Stimulated activated CD8-positive, alpha-beta memory T cell treated with anti-CD3 and anti-CD28 coated beads, Interleukin-4, amount 100 ng/mL, for 1 hour (primary cell): ENCODE measurements at places on chromosomes 2 and 18.

- no peak for DNase-seq
Observed at GRCh38 chr18:66280470-66280869, 323.4 kb downstream of the CDH19 start.

DNA sequence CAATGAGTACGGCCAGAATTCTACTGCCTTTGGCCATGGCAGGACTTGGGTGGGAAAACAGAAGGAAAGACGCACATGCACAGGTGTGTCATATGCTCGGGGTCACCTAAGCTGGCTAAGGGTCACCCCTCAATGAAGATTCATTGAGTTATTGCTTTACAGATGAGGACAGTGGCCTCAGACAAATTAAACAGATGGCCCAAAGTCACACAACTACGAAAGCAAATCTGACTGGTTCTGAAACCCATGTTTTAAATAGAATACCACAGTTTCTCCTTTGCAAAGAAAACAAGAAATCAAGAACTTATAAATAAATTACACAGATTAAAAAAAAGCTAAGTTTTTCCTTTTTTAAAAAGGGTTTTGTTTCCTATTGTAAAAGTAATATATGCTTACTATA, 70.5 kb downstream of the ID2 start:
- no peak for DNase-seq

DNA sequence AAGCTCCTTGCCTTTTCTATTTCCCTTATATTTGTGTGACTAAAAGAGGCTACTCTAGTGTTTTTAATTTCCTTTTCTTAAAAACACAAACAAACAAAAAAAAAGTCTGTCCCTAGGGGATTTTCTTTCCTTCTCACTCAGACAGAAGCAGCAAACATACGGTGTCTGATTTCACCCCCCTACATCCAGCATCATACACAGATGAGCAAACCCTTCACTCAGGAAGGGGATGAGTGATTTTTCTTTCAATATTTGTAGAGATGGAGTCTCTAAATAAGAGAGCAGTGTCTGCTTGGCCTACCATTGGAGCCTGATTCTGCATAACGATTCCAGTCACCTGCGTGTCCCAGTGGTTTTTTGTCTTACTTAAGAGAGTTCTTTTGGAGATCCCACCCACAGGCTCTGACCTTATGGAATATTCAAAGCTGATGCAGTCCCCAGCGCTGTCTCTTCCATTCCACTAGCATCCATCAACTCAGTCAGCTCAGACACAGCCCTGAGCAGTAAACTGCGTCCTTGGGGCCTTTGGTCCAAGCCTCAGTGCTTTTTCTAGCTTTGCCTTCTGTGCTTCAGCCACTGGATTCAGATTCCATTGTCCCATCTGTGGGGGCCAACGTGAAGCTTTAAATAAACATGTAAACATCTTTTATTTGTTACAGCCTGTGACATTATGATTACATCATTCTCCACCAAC, 52.6 kb upstream of the TPO start:
- DNase-seq = no peak

DNA sequence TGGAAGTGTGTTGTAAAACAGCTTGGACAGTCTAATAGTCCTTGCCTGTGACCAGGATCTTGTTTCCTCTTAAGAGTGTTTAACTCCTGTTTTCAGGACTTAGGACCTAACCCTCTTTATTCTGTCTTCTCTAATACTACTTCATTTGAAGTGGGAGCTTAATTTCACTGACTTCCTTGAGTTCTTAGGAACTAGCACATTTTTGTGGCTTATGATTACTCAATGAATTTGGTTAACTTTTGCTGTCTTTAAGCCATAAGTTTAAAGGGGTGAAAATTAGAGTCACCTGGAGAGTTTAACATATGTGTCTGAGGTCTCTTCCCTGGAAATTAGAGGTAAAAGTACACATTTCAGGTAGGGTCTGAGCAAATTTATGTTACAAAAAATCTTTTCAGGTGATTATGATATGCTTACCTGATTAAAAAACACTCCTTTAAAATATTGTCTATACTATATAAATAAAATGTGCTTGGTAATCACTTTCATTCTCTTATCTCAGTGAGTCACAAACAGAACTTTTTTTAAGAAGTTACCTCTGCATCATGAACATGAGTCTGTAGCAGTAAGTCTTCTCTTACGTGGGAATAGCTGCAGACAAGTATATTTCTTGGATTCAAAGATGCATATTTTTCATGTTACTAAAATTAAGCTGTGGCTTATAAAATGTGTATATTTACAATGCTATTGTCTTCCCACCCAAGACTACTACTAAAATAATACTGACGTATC, 52.7 kb downstream of the ATP9B start:
- DNase-seq = no peak

DNA sequence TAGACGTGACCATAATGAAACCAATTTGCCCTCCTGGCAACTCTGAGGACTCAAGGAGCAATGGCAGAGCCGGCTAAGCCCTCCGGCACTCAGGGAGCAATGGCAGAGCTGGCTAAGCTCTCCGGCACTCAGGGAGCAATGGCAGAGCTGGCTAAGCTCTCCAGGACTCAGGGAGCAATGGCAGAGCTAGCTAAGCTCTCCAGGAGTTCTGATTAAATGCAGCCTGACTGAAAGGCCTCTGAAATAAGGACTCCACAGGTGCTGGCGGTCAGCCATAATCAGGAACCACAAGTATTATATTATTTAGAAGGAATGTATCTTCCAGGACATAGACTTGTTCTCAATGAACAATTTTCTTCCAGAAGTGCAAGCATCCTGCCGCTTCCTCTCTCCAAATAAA, 65.2 kb downstream of the C2orf76 start:
- no peak for DNase-seq

- DNase-seq = no peak
Observed at GRCh38 chr2:109493176-109493935, 120.4 kb downstream of the SEPTIN10 start.

DNA sequence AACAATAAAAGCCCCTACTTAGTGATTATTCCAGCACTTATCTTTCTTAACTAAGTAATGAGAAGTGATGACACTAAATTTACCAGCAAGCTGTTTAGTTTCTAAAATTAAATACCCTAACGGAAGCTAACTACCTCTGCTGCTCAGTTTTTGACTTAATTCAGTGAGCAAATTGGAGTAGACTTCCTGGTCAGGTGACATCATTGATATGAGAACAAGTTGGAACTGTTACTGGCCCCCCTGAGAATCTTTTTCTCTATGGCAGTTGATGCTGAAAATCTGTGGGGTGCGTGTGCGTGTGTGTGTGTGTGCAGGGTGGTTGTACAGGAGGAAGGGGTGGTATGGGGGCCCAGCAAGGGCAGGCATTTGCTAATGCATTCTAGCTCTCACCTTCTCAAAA, 35.5 kb upstream of the BMP10 start:
- DNase-seq = no peak

- DNase-seq = no peak
Observed at GRCh38 chr2:144230033-144230432, 289.9 kb downstream of the ZEB2 start.

GRCh38 chr2:1479346-1479745, 66.1 kb downstream of the TPO start:
- no peak for DNase-seq

- DNase-seq = no peak
Observed at GRCh38 chr2:224357098-224357901, 44.6 kb downstream of the FAM124B start.

GRCh38 chr2:26993768-26994167, 23.3 kb downstream of the MAPRE3 start:
- DNase-seq = no peak
